ENCODE measurements at places on chromosomes 13 and 19. TPM values are rescaled to one million over a fixed set of nuclear protein-coding genes. Genes with fewer than 3 reads are reported as not detected.

Gene MATK
- not detected for total RNA-seq

Gene SRRM5
- total RNA-seq = not detected

Gene FFAR3
- total RNA-seq = 0.21 TPM

Gene FZR1
- 20.0 TPM for total RNA-seq

Gene WDFY2
- total RNA-seq = 0.68 TPM

Gene DIRAS1
- total RNA-seq = 1.1 TPM

Gene SLC5A5
- total RNA-seq = not detected

Gene APOC1
- not detected for total RNA-seq

GRCh38 chr13:60969656-60970055 lies 446.0 kb downstream of the PCDH20 start:
- no peak for DNase-seq

DNA sequence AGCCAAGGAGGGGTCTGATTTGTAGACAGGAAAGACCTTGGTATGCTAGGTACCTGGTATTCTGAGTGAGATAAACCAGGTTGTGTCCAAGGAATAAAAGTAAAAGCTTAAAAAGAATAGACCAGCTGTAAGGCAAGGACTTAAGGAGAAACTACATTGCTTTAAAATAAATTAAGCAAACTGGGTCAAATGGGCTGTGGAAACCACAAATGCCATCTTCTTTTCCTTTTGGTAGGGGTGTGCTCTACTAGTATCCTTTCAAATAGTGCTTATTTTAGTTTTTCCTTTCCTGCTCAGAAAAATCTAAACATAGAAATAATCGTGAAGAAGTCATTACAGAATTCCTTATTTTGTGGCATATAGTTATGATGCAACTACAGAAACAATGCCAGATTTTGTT lies 138.6 kb upstream of the KLF12 start:
- no peak for DNase-seq

DNA sequence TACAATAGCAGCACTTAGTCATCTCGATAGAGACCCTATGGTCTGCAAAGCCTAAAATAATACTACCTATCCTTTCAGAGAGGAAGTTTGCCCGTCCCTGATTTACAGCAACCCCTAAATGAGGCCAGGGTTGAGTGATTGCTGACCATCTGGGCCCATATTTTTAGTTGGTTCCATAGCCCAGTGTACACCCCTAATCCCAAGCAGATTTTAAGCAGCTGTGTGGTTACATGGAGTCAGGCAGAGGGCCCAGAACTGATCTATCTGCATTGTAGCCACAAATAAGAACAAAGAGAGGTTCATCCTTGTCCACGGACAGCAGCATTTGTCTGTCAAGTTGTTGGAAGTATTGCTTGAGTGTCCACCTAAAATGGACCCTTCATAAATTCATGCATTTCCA lies 148.2 kb downstream of the DCT start:
- no peak for DNase-seq

DNA sequence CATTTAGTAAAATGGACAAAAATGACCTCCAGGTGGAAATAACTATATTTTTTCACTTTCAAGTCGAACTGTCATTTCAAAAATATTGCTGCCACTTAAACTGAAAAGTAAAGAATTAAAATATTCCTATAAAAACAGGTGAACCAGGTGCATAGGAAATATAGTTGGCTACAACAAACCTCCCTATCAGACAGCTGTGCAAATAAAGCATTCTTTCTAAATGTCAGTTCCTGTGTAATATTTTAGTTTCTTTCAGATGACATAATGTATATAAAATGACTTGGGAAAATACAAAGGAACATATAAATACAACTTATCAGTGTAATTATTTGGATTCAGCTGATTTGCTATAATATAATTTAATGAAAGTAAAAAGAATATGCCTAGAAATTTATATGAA lies 403.5 kb upstream of the GPC6 start:
- DNase-seq = no peak

DNA sequence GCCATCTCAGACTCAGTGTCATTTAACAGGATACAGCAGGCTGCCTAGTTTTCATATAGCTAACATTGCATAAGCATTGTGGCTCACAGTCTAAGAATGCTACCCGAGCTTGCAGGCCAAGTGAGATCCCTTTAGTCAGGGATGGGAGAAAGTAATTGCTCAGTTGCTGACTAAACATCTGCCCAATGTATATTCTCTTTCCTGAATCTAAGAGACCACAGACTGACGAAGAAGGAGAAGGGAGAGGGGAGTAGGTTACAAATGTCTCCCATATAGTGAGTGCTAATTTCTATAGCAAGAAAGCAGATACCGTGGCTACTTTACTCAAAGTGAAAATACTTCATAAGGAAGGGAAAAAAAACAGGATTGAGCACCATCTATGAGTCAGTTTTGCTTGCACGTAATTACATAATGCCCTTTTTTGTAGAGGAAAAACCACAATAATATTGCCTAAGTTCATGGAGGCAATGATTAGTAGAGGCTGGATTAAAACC lies 453.9 kb downstream of the COG6 start:
- DNase-seq = peak; percentile 71

- no peak for DNase-seq
Measured at GRCh38 chr13:111283991-111284390, 36.5 kb upstream of the TEX29 start.

DNA sequence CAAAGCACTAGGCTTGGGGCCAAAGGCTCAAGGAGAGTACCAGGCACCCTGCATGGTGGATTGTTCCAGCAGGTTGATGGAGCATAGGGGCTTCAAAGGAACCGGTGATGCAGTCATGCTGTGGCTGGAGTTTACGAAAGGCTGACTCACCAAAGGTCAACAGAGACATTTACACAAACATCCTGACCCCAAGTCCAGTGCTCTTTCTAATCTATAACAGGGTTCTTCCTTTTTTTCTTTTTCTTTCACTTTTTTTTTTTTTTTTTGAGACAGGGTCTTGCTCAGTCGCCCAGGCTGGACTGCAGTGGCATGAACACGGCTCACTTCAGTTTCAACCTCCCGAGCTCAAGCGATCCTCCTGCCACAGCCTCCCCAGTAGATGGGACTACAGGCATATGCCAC lies 35.6 kb upstream of the TPTE2 start:
- DNase-seq = peak; percentile 6

- DNase-seq = no peak
Measured at GRCh38 chr13:48901781-48902180, 73.9 kb upstream of the FNDC3A start.

- peak; percentile 29 for DNase-seq
Measured at GRCh38 chr13:40221460-40222201, 444.8 kb downstream of the FOXO1 start.

GRCh38 chr19:3132971-3133792 lies 2.7 kb upstream of the GNA15 start:
- DNase-seq = peak; percentile 50

DNA sequence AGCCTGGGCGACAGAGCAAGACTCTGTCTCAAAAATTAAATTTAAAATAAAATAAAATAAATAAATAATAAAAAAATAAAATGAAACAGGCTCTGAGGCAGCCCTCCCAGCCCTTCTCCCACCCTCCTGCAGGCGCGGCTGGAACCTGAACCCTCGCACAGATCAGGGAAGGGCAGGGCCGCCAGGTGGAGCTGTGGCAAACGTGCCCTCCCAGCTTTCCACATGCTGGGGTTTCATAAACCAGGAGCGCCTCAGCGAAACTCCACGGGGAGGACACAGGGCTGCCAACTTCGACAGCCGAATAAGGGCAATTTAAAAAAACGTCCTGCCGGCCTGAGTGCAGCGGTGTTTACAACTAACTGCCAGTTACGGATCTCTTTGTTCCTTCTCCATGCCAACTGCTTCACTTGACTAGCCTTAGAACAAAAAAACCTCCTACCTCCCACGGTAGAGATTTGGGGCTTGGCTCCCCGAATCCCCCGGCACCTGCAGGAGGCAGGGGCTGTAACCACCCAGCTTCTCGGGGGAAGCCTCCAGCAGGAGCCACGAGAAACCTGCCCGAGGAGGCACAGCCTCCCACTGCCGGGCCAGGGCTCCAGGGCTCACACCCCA lies 15.9 kb downstream of the ZNF787 start:
- DNase-seq = no peak
